ENCODE measurements at places on chromosomes 2 and 18.

- no peaks in the 10 kb centered on the region for H3K27me3 ChIP-seq
- no peak overlapping the region for H3K27ac ChIP-seq
- DNase-seq, result no peak
Observed at GRCh38 chr2:232142049-232142448, 180.5 kb downstream of the DIS3L2 start.

GRCh38 chr18:68533641-68534040, 181.3 kb downstream of the TMX3 start:
- DNase-seq, result no peak
- no peaks in the 10 kb centered on the region for H3K36me3 ChIP-seq
- H3K4me1 ChIP-seq, result no peaks in the 10 kb centered on the region
- no peak overlapping the region for H3K4me3 ChIP-seq
- H3K27me3 ChIP-seq, result no peaks in the 10 kb centered on the region

- no peaks in the 10 kb centered on the region for H3K36me3 ChIP-seq
- H3K4me1 ChIP-seq, result no peaks in the 10 kb centered on the region
- no peak overlapping the region for H3K27ac ChIP-seq
- H3K27me3 ChIP-seq, result no peaks in the 10 kb centered on the region
- DNase-seq, result no peak
Observed at GRCh38 chr2:139353874-139354273, 573.7 kb upstream of the NXPH2 start.

DNA sequence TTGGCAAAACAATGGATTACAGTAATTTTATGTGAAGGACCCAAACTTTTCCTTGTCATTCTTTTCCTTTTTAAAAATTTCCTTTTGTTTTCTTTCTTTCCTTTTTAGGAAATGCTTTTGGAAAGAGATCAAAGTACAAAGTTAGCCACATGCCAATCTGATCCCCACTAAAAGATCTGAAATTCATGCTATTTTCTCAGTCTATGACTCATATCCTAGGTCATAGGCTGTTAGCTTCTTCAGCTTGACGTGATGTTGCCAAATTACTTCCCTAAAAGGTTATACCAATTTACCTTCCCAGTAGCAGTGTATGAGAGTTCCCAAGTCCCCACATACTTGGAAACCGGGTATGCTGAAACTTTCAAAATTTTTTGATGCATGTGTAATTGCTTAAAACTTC, 355.3 kb downstream of the INSIG2 start:
- no peaks in the 10 kb centered on the region for H3K27me3 ChIP-seq
- H3K4me3 ChIP-seq, result no peak overlapping the region
- H3K4me1 ChIP-seq, result no peaks in the 10 kb centered on the region
- H3K27ac ChIP-seq, result no peak overlapping the region
- H3K36me3 ChIP-seq, result no peaks in the 10 kb centered on the region
- DNase-seq, result no peak

GRCh38 chr2:43265421-43265820, 39.0 kb upstream of the ZFP36L2 start:
- peak overlapping the region; percentile 43 for H3K4me3 ChIP-seq
- DNase-seq, result no peak
- H3K36me3 ChIP-seq, result no peaks in the 10 kb centered on the region
- H3K27ac ChIP-seq, result peak overlapping the region; percentile 82
- no peaks in the 10 kb centered on the region for H3K27me3 ChIP-seq

- H3K27ac ChIP-seq, result no peak overlapping the region
- H3K36me3 ChIP-seq, result no peaks in the 10 kb centered on the region
- H3K27me3 ChIP-seq, result no peaks in the 10 kb centered on the region
- H3K4me3 ChIP-seq, result no peak overlapping the region
- H3K4me1 ChIP-seq, result peaks cover 9% of the 10 kb centered on the region
Observed at GRCh38 chr2:42245396-42245795, 76.2 kb downstream of the EML4 start.

DNA sequence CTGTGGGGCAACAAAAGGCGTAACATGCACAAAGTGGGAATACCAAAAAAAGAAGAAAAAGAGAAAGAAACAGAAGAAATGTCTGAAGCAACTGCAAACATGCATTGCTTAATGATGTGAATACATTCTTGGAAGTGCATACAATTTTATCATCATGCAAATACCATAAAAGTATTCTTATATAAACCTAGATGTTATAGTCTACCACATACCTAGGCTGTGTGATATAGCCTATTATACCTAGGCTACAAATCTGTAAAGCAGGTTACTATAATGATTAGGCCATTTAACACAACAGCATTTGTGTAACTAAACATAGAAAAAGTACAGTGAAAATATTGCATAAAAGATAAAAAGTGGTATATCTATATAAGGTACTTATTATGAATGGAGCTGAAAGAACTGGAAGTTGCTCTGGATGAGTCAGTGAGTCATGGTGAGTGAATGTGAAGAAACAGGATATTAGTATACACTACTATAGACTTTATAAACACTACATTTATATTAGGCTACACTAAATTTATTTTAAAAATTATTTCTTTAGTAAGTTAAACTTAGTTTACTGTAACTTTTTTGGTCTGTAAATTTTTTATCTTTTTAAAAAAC, 319.4 kb upstream of the KCNH7 start:
- H3K36me3 ChIP-seq, result no peaks in the 10 kb centered on the region
- no peaks in the 10 kb centered on the region for H3K4me1 ChIP-seq
- no peak for DNase-seq
- H3K4me3 ChIP-seq, result no peak overlapping the region

DNA sequence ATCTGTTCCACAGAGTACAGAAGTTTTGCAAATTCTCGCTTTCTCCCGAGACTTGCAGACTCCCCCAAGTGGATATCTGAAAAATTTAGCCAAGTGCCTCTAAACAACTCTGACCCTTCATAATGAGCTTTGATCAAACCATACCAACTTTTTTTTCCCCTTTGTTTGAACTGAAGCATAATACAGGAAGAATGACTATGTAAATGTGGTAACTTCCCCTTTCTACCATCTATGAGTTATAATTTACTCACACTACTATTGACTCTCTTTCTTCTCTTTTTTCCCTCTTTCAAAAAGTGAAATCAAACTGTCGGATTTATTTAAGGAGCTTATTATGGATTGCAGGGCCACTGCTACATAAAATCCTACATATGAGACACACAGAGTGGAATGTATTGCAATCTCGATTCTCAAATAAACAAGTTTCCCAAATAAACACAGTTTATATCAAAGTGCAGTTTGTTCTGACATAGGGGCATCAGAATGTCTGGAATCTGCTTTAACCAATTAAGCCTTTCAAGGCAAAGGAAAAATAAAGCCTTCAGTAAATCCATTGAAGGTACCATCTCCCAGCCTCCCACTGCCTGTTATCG, 1.4 kb upstream of the ZNF804A start:
- H3K4me3 ChIP-seq, result peak overlapping the region; percentile 83
- H3K27ac ChIP-seq, result no peak overlapping the region
- H3K4me1 ChIP-seq, result peaks cover 18% of the 10 kb centered on the region

GRCh38 chr18:38579764-38580163, 1014.2 kb upstream of the CELF4 start:
- no peaks in the 10 kb centered on the region for H3K4me1 ChIP-seq
- no peaks in the 10 kb centered on the region for H3K27me3 ChIP-seq

GRCh38 chr2:142665241-142665640, 212.2 kb upstream of the KYNU start:
- H3K27me3 ChIP-seq, result no peaks in the 10 kb centered on the region
- no peak for DNase-seq
- H3K27ac ChIP-seq, result no peak overlapping the region
- no peak overlapping the region for H3K4me3 ChIP-seq
- H3K4me1 ChIP-seq, result no peaks in the 10 kb centered on the region

DNA sequence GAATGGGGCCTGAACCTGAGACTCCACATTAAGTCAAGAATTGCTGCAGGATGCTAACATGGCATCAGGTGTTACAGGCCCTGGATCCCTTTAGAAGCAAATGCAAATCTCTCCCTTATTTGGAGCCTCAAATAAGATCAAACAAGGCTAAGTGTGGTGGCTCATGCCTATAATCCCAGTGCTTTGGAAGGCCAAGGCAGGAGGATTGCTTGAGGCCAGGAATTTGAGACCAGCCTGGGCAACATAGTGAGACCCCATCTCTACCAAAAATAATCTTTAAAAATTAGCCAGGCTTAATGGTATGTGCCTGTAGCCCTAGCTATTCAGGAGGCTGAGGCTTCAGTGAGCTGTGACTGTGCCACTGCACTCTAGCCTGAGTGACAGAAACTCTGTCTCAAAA, 89.4 kb downstream of the DYM start:
- H3K27me3 ChIP-seq, result no peaks in the 10 kb centered on the region
- no peak overlapping the region for H3K4me3 ChIP-seq
- H3K27ac ChIP-seq, result no peak overlapping the region
- no peak for DNase-seq
- no peaks in the 10 kb centered on the region for H3K4me1 ChIP-seq

- no peak overlapping the region for H3K4me3 ChIP-seq
- DNase-seq, result no peak
- H3K36me3 ChIP-seq, result no peaks in the 10 kb centered on the region
- no peak overlapping the region for H3K27ac ChIP-seq
Observed at GRCh38 chr2:167551416-167551815, 663.1 kb downstream of the XIRP2 start.

GRCh38 chr2:222239945-222240675, 58.7 kb downstream of the PAX3 start:
- H3K36me3 ChIP-seq, result no peaks in the 10 kb centered on the region
- no peak for DNase-seq
- no peaks in the 10 kb centered on the region for H3K4me1 ChIP-seq

- no peak for DNase-seq
- no peaks in the 10 kb centered on the region for H3K4me1 ChIP-seq
- H3K27me3 ChIP-seq, result no peaks in the 10 kb centered on the region
- H3K36me3 ChIP-seq, result no peaks in the 10 kb centered on the region
- no peak overlapping the region for H3K4me3 ChIP-seq
Observed at GRCh38 chr2:60992985-60993392, 24.5 kb upstream of the PEX13 start.

- H3K36me3 ChIP-seq, result no peaks in the 10 kb centered on the region
- no peaks in the 10 kb centered on the region for H3K27me3 ChIP-seq
- H3K27ac ChIP-seq, result peak overlapping the region; percentile 52
Observed at GRCh38 chr2:157259960-157260359, 2.5 kb downstream of the GALNT5 start.

- no peaks in the 10 kb centered on the region for H3K36me3 ChIP-seq
- H3K4me1 ChIP-seq, result no peaks in the 10 kb centered on the region
- no peaks in the 10 kb centered on the region for H3K27me3 ChIP-seq
Observed at GRCh38 chr18:38250971-38251370, 685.4 kb upstream of the CELF4 start.

DNA sequence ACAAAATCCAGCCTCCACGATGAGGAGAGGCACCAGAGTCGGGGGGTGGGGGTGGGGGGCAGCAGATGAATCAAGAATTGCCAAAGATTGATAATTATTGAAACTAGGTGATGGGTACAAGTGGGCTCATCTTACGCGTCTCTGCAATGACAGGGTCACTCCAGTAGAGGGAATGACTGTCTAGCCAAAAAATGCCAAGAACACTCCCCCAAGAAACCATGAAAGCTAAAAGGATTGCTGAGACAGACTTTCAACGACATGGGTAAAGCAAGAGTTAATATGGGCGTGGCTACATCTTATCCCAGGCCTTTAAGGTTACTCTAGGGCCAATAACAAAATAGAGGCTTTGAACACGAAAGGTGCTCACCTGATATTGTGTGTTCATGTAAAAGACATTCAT, 86.5 kb downstream of the STK39 start:
- H3K36me3 ChIP-seq, result peaks cover 3% of the 10 kb centered on the region
- H3K4me1 ChIP-seq, result peaks cover 10% of the 10 kb centered on the region
- H3K4me3 ChIP-seq, result no peak overlapping the region
- no peak for DNase-seq
- H3K27ac ChIP-seq, result no peak overlapping the region

- peaks cover 4% of the 10 kb centered on the region for H3K4me1 ChIP-seq
- no peak overlapping the region for H3K4me3 ChIP-seq
- no peaks in the 10 kb centered on the region for H3K27me3 ChIP-seq
- no peak for DNase-seq
Observed at GRCh38 chr18:69954719-69955480, 7.2 kb upstream of the CD226 start.

DNA sequence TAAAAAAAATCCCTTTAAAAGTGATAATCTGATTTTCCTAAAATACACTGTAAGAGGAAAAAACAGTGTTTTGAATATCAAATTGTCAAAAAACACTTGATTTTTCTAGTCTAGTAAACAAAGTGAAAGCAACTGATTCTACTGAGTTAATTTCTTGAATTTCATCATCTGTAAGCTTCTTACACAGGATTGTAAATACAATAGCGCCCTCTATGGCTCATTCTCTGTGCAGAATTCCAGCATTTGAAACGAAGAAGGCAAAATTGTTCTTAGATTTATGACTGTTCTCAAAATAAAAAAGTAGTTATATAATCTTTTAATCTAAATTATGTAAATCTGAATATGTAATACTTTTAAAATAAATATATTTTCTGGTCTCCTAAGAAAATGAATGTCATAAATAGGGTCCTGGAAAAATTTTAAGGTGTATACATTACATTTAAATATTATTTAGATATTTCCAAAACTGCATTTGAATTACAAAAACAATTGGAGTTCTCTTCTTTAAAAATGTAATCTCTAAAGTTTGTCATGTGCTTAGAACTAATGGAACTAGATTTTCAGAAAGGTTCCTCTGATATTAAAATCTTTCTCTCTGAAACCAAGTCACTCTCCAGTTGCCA, 176.9 kb upstream of the MC4R start:
- DNase-seq, result no peak
- H3K36me3 ChIP-seq, result no peaks in the 10 kb centered on the region
- H3K4me1 ChIP-seq, result no peaks in the 10 kb centered on the region

DNA sequence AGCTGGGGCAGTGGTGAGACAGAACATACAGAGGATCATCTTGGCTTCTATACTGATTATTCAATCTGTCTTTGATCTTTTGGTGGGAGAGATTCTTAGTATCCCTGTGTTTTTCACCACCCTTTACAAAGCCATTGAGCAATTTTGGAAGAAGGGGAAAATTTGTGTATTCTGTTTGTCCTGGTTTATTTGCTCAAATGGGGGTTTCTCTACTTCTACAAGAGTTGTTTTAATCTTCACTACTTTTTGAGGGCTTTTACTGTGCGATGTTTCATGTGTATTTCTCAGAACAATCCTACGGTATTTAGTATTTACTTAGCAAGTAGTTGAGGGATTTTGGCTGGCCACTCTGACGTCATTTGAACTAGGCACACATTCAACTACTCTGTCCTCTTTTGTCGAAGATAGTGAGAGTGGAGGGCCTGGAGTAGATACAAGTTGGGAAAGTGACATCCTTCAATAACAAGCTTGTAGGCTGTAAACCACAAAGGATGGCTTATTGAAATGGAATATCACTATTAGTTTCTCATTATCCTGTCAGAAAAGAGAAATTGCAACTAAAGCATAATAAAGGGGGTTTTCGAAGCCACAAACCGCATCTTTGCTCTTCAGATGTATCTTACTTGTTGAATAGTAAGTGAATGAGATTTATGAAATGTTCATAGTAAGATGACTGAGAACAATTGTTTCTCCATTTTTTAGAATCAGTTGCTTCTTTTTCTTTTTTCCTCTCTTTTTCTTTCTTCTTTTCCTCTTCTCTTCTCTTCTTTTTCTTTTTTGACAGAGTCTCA, 24.8 kb downstream of the FMNL2 start:
- no peak for DNase-seq
- H3K27ac ChIP-seq, result no peak overlapping the region
- no peaks in the 10 kb centered on the region for H3K36me3 ChIP-seq
- H3K4me3 ChIP-seq, result no peak overlapping the region
- H3K27me3 ChIP-seq, result no peaks in the 10 kb centered on the region
